Midbrain (tissue), 1 donor: ENCODE measurements at places on chromosomes 2 and 18.

- DNase-seq: no peak
Measured at GRCh38 chr2:180505203-180505602, 475.2 kb upstream of the UBE2E3 start.

GRCh38 chr2:149160701-149161217 is 122.3 kb downstream of the LYPD6B start:
- DNase-seq: no peak

DNA sequence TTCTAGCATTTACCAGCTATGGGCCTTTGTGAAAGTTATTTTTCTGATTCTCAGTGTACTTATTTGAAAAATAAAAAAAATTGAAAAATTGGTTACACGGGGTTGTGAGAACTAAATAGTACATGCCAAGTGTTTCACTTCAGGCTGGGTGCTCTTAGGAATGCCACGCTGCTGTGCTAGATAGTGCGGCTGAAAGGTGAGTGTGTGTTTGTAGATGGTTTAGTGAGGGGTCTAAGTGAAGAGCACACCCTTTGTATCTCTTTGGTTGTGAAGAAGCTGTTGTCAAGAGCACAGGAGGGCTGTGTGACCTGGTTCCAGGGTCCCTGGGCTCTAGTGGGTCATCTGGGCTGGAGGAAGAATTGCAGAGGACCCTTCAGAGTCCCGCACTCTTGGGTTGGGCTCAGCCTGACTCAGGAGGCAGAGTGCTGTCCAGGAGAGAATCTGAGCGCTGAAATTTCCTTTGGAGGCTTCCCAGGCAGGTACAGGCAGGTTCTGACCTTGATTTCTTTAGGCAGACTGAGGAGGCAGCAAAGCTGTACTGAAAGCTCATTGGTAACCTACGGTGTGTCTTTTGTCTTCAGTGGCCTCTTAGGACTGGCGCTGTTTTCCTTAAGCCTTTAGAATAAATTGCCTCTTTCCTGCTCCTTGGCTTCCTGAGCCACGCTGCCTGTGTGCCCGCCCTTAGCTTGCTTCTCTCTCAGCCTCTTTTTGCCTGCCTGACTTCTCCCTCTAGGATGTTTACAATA is 44.4 kb downstream of the MAP4K4 start:
- DNase-seq: peak; percentile 50

DNA sequence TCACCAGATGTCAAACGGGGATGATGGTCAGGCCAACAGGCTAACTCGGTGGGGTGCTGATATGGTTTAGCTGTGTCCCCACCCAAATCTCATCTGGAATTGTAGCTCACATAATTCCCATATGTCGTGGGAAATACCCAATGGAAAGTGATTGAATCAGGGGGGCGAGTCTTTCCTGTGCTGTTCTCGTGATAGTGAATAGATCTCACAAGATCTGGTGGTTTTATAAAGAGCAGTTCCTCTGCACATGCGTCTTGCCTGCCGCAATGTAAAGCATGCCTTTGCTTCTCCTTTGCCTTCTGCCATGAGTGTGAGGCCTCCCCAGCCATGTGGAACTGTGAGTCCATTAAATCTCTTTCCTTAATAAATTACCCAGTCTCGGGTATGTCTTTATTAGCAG is 74.4 kb upstream of the YWHAQ start:
- no peak for DNase-seq

DNA sequence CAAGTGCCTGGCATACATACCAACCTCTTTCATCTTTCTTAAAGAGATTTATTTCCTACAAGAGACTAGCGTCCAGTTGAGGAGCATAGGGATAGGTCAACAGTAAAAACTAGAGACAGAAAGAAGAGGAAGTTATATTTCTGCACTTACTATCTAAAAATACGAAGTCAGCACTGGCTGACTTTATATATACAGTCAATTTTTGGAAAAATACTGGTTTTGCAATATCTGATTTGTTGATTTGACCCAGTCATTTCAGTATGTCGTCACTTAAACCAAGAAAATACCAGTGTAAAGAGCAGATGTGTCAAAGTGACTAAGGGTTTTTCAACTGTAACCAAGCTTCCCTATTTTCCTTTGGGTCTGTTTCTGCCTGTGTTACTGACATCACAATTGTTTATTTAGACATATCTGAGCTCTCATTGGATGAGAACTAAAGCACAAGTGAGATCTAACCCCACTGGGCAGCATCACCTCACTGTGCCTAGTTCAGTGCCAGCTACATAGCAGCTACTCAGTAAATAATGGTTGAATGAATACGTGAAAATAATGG is 23.0 kb downstream of the CYTIP start:
- no peak for DNase-seq

- no peak for DNase-seq
Measured at GRCh38 chr18:76522122-76522503, 27.1 kb upstream of the ZNF516 start.

DNA sequence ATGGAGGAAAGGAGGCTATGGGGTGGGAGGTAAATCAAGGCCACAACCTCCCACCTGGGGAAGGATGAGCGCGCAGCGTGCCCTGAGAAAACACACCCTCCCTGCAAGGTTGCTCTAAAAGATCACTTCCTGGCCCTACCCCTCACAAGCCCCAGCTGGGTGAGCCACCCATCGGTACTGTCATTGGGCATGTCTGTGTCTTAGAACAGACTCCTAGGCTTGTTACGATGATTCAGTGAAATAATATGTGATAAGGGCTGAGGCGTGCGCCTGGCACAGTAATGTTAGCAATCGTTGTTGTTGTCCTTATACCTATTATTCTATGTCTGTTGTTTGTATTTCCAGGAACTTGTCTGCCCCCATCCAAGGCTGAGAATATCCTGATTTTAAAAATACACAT is 175.1 kb downstream of the ZFP36L2 start:
- DNase-seq: no peak

DNA sequence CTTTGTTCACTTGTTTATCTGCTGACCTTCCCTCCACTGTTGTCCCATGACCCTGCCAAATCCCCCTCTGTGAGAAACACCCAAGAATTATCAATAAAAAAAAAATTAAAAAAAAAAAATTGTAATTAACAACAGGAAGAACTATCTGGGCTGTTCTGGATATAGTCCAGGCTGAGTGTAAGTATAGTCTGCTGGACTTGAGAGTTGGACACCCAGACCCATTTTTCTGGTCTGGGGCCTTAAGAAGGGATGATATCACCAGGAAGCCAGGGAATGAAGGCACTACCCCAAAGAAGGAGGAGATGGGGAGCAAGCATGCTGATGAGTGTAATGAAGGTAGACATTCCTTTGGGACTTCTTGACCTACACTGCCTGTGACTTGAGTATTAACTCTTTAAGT is 72.1 kb upstream of the ZFP36L2 start:
- no peak for DNase-seq

DNA sequence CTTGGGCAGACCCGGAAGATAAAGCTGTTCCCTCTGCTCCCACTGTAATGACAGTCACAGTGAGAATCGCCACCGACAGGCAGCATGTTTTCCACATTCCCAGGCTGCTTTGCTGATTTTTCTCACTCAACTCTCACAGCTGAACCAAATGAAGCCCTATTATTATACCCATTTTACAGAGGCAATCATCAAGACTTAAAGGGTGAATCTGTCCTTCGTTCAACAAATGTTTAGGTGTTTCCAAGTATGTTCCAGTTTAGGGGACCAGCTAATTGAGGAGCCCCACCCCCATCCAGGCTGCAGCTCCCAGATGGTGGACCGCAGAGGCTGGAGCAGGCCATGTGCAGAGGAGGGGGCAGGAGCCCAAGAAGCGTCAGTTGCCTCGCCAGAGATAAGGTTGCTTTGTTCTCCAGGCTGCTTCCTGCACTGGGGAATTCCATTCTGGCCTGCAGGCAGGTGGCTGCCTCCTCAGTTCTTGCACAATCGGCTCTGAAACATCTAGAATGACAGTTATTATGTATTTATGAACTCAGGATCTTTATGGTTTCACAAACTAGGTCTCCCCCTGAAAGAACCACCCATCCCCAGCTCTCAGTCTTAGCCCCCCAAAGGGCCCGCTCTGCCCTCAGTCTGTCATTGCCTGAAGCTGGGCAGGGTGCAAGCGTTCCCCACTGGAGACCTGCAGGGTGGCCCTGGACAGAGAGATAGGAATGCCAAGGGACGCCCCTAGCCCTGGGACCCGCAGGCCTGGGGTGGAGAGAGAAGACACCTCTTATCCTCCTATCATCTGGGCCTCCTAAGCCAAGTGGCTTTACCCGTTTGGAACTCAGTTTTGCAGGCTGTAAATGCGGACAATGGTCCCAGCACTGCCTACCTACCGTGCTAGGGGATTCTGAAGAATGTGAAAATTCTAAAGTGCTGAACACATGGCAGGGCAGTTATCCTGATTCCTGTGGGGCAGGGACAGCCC is 49.1 kb upstream of the MYCN start:
- no peak for DNase-seq

GRCh38 chr2:100641125-100641435 is 78.3 kb downstream of the PDCL3 start:
- DNase-seq: no peak

DNA sequence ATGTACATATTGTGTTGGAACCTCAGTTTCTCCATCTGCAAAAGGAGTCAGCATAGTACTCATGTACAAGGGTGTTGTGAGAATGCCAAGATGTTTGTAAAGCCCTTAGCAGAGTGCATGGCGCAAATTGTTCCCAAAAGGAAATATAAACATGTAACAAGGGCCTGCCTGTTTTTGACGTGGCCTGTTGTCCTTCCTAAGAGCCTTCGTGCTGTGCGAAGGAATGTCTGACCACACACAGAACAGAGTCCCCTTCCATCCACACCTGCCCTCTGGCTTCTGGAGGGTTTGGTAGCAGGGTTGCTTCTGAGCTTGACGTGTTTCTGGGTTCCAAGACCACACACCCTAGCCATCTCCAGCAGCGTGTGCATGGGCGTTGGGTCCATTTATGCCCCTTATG is 34.9 kb downstream of the CABLES1 start:
- DNase-seq: no peak

DNA sequence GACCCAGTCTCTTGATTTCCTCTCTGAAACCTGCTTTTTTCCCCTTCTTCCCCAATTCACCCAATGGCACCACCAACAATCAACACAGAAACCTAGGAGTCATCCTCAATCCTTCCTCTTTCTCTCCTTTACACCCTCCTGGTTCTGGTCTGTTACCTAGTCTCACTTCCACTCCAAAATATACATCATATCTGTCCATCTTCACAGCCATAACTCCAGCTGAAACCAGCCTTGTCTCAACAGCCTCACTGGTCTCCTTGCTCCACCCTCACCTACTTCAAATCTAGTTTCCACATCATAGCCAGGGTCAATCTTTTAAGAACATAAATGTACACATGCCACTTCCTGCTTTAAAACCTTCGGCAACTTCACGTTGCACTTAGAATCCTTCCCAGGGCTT is 11.8 kb upstream of the TWSG1 start:
- no peak for DNase-seq

DNA sequence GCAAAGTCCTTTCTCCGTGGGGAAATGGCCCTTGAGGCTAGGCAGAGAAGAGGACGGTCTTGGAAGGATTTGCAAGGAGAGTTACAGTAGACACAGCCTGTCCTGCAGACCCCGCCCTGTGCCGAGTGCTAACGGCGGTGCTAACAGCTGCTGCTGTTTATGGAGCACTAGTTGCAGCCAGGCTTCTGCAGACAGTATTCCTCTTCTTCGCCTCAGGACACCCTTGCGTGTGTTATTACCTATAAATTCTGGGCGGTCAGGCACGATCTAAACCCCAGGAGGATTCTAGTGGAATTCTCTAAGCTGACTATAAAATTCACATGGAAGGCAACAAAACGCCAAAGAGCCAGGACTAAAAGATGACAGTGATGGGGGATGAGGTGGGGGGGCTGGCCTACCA is 139.8 kb downstream of the GLI2 start:
- DNase-seq: no peak

- no peak for DNase-seq
Measured at GRCh38 chr2:14996351-14997014, 364.0 kb downstream of the LRATD1 start.

GRCh38 chr2:198385326-198385725 is 580.9 kb downstream of the PLCL1 start:
- no peak for DNase-seq

DNA sequence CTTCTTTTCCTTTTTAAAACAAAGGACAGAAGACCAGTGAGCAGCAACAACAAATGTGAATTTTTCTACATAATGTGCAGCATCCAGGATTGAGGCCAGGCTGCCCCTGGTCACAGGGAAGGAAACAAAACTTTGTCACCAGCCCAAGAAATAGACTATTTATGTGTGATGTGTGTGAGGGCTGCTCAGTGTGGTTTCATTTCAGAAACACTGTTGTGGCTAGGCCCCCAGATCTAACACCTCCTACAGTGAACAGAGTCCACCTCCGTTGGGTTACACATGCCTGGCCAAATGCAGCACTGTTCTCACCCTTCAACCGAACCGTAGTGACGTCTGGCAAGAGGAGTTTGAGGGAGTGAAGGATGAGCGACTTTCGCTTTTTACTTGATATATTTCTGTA is 146.3 kb upstream of the RIOK3 start:
- no peak for DNase-seq

- no peak for DNase-seq
Measured at GRCh38 chr2:135494917-135495316, 36.1 kb downstream of the ZRANB3 start.

DNA sequence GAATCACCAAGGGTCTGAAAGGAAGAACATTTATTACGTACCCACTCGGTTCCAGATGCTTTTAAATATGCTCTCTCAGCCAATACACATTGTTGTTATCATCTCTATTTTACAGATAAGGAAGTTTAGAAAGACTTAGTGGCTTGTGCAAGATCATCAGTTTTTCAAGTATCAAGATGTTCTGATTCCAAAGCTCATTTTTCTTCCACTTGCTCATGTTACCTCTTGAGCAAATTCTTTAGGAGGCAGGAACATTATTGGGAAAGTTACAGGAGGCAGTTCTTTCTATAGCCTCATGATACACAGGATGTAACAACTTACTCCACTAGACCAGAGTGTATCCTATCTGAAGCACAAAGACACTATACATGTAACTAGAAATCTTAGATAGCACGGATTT is 65.0 kb upstream of the MMADHC start:
- DNase-seq: no peak

GRCh38 chr2:45763255-45763654 is 111.8 kb downstream of the PRKCE start:
- DNase-seq: no peak
